ENCODE measurements at places on chromosomes 2 and 18. TPM values are rescaled to one million over a fixed set of nuclear protein-coding genes. Genes with fewer than 3 reads are reported as not detected.

DNA sequence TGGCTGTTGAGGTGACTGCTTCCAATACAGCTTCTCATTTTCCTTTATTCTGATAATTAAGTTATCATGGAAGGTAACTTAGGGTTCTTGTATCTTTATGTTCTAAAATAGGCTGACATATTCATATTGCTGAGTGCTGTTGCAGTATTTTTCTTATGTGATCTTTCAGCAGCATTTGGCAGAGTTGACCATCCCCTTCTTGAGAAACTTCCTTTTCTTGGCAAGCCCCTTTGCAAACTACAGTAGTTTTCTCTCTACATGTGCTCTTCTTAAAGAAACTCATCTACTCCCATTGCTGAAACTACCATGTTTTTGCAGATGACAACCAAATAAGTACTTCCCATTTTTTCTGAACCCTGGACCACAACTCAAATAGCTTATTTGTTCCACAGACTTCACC lies 476.5 kb upstream of the TRIB2 start:
- DNase-seq: no peak

DNA sequence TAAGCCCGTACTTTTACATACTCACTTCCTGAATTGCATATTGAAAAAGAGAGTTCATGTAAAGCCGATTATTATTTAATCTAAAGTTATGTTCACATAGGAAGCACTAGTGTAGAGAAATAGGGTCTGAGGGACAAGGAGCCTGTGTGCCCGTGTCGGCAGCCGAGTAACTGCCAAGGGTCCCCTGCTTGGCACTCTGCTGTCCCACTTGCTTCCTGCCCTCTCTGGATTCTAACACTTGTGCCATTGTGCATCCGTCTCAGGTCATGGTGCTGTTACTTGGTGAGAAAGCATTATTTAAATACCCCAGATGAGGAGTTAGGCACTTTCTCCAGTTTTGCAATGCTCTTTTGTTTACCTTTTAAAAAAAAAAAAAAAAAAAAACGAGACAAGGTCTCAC lies 236.3 kb downstream of the AGAP1 start:
- no peak for DNase-seq

DNA sequence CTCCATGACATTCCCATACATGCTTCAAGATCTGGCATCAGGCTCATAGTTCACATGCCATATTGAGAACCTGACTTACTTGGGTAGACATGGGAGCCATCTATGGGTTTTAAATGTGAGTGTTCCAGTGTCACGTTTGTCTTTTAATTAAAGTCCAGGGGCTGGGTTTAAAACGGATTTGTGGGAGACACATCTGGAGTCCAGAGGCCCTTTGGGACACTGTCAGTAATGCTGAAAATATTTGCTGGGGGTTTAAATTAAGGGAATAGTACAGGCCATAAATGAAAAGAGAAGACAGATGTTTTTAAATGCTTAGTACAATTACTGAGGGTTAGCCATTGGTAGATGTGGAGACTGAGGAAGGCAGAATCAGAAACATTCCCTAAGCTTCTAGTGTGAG lies 478.0 kb downstream of the PID1 start:
- no peak for DNase-seq

GRCh38 chr2:72961853-72962468 lies 44.6 kb downstream of the EMX1 start:
- DNase-seq: no peak

GRCh38 chr2:227870710-227871374 lies 589 bp upstream of the DAW1 start:
- no peak for DNase-seq

DNA sequence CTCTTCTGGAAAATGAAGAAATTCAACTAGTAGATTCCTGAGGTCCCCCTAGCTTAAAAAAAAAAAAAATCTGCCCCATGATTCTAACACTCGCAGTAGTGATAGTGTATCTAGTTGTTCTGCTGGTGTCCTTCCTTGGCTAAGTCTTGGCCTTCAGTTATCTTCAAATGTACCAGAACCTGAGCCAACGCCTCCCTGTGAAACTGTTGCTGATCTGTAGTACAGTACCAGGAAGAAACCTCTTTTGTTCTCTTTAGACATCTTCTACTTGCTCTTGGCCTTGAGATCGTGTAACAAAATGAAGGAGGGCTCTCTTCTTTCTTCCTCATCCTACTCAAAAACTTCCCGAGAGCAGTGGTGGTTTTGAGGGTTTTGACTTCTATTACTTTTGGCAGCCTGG lies 31.0 kb downstream of the PLEK start:
- no peak for DNase-seq

DNA sequence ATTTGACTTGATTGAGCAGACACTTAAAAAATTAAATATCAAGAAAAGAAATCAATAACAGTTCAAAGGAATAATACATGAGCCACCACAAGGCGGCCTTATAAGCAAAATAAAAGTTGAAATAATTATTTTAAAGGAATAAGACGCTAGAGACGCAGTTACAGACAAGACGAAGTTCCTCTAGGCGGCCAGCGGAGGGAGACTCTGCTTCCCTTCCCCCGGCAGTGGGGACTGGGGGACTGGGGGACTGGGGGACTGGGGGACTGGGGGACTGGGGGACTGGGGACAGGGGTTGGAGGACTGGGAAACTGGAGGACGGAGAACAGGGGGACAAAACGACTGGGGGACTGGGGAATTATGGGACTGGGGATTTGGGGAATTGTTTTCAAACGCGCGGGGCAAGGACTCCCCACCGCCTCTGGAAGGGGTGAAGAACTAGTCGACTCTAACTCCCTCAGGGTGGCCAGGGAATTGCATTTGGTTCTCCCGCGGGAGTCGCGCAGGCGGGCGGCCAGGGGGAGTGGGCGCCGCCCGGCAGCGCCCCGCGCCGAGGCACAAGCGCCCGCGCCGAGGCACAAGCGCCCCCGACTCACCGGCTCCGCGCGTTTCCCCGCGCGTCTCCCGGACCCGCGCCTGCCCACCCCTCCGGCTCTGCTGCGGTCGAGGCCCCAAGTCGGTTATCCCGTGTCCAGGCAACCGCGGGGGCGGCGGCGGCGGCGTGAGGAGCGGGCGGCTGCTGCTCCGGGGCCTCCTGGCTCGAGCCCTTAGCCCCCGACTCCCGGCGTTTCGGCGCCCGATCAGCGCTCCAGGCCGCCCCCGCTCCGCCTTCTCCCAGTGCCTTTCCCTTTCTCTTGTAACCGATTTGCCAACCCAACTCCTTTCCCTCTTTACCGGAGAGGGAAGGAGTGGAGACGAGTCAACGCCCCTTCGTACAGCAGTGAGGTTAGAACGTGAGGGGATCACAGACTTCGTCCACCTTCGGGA lies at the start of gene CCDC178:
Gene CCDC178 (minus strand): TSS at position 662 of the 984 bp plus-strand sequence. CDS start 28,633 bp downstream, outside the sequence.
- no peak for DNase-seq

GRCh38 chr2:218272531-218273212 lies 2.4 kb downstream of the PNKD start:
- DNase-seq: peak; percentile 93

- DNase-seq: peak; percentile 63
These were observed 40.9 kb downstream of the CENPO start for GRCh38 chr2:24833821-24834732.

DNA sequence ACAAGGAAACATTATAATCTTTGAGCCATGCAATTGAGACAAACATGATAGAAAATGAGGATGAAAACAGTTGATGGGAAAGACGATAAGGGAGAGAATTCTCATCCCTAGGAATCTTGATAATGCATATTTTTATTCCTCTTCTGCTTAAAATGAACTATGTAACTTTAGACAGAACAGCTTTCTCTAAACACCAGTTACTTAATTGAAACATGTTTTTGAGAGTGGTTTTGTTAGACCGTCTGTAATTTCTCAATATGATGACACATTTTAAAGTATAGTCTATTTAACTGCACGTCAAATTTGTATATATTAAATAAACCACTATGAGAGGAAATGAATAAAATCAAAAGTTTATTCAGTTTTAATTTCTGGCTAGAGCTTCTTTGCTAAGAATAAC lies 1453.9 kb upstream of the NXPH2 start:
- DNase-seq: no peak

GRCh38 chr18:59929621-59930295 lies 30.0 kb downstream of the PMAIP1 start:
- no peak for DNase-seq

DNA sequence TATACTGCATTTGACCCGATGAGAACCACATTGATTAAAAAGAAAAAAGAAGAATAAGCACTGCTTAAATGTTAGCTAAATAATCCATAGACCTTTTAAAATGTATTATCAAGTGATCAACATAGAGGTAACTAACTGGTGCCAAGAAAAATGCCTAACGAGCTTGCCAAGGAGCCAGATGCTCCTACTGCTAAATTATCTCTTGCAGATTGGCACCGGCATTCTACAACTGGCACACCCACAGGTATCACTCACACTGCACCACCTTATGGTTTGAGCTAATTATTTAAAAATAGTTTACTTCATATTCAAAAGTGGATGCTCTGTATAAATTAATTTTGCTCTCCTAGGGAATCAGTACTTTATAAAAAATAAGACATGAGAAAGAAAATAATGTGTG lies 341.6 kb upstream of the CDH7 start:
- no peak for DNase-seq

GRCh38 chr18:34600158-34600557 lies 109.9 kb upstream of the DTNA start:
- no peak for DNase-seq

DNA sequence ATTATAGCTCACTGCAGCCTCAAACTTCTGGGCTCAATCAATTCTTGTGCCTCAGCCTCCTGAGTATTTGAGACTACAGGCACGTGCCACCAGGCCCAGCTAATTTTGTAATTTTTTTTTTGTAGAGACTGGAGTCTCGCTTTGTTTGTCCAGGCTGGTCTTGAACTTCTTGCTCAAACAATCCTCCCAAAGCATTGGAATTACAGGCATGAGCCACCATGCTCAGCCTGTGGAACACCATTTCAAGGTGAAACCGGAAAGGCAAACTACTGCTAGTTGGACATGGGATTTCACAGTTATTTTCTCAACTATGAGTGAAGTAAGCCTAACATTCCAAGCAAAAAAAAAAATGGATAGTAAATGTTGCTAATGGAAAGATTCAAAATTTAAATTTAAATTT lies 20.9 kb upstream of the TGIF1 start:
- no peak for DNase-seq

GRCh38 chr2:101232770-101233169 lies 19.9 kb upstream of the CNOT11 start:
- no peak for DNase-seq

The RESP18 gene
- total RNA-seq: not detected

The RNMT gene
- total RNA-seq: 27.0 TPM

The SPDYA gene
- total RNA-seq: 0.92 TPM

The FAM237A gene
- total RNA-seq: 1.9 TPM

The OR6B2 gene
- not detected for total RNA-seq

The UBR3 gene
- total RNA-seq: 87.5 TPM

The HK2 gene
- 15.5 TPM for total RNA-seq
